Colonic mucosa (tissue), 4 donors: ENCODE measurements at places on chromosomes 12 and 14. TPM values are rescaled to one million over a fixed set of nuclear protein-coding genes. Genes with fewer than 3 reads are reported as not detected.

DNA sequence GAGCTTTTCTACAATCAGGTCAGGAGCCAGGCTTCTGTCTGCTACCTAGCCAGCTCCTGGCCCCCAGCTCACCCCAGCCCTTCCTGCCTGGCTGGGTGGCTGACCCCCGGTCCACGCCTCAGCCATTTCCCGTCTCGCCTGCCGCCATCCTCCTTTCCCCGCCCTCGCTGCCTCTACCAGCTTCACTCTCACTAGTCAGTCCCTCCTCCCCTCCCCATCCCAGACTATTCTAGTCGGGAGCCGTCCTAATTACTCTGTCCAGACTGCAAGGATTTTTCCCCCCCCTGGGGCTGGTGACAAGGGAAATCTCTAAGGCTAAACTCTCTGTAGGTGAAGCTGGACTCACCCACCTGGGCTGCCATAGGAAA lies 825 bp downstream of the DHH start:
- peaks cover 4% of the 10 kb centered on the region for H3K36me3 ChIP-seq
- peaks cover 56% of the 10 kb centered on the region for H3K27me3 ChIP-seq
- H3K4me3 ChIP-seq, result no peak overlapping the region
- no peak overlapping the region for H3K27ac ChIP-seq
- DNase-seq, result no peak

GRCh38 chr14:94770251-94770749 lies 387 bp upstream of the GSC start:
- peaks cover 94% of the 10 kb centered on the region for H3K27me3 ChIP-seq
- H3K36me3 ChIP-seq, result no peaks in the 10 kb centered on the region
- peak overlapping the region; percentile 40 for H3K4me3 ChIP-seq
- no peak for DNase-seq
- H3K4me1 ChIP-seq, result peaks cover 15% of the 10 kb centered on the region

- H3K4me3 ChIP-seq, result no peak overlapping the region
- H3K27ac ChIP-seq, result no peak overlapping the region
Measured at GRCh38 chr14:60227291-60227690, 21.7 kb upstream of the PPM1A start.

DNA sequence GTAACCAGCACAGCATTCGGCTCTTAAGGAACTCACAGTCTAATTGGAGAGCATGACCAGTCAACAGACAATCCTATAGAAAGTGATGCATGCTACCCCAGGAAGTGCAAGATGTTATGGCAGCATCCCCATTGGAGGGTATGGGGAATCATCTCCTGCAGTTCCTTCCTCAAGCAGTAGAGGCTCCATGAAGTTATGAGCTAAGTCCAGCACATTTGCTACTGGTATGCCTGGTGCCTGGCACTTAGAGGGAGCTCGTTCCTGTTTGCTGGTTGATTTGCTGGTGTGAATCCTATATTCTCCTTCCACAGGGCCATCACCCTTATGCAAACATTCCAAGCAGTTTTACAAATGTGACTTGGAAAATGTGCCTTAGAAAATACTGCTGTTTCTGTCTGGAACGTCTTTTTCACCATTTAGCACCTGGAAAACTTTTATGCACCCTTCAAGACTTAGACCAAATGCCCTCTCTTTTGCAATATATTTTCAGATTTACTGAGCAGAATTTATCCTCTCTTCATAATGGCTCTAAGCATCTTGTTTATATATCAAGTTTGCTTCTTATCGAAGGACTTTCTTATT lies 136.1 kb upstream of the WSCD2 start:
- no peak overlapping the region for H3K27ac ChIP-seq
- DNase-seq, result peak; percentile 17
- no peaks in the 10 kb centered on the region for H3K27me3 ChIP-seq
- no peaks in the 10 kb centered on the region for H3K4me1 ChIP-seq

DNA sequence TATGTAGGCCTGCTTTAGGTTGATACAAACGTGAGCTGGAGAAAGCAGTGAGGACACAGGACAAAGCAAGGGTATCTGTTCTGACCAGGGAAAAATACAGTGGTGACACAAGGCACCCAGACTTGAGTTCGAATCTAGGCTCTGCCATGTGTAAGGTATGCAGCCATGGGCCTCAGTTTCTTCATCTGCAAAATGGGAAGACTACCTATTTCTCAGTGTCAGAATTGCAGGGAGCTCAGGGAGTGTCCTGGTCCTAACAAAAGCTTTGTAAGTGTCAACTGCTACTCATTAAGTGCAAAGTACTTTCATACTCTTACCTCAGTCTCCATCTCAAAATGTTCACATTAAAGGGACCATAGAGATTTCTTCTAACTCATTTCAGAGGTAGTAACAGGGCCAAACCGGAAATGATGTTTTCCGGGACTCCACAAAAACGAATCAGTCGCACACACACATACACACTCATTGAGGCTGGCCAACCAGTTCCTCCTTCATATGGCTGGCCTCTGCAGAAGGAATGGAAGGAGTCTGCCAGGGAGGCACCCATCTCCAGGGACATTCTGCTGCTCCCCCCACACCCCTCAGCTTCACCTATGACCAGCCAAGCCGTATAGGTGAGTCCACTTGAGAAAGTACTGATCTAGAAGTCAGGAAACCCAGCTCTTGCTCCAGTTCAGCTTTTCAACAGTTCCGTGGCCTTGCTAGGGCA lies 7.8 kb downstream of the CTDSP2 start:
- H3K27ac ChIP-seq, result peak overlapping the region; percentile 66
- no peak for DNase-seq
- H3K4me3 ChIP-seq, result no peak overlapping the region

GRCh38 chr14:52369305-52369801 lies 55.2 kb downstream of the PTGER2 start:
- no peak overlapping the region for H3K27ac ChIP-seq
- H3K4me3 ChIP-seq, result no peak overlapping the region
- H3K4me1 ChIP-seq, result no peaks in the 10 kb centered on the region

PIWIL1 gene
- total RNA-seq, result not detected

DNA sequence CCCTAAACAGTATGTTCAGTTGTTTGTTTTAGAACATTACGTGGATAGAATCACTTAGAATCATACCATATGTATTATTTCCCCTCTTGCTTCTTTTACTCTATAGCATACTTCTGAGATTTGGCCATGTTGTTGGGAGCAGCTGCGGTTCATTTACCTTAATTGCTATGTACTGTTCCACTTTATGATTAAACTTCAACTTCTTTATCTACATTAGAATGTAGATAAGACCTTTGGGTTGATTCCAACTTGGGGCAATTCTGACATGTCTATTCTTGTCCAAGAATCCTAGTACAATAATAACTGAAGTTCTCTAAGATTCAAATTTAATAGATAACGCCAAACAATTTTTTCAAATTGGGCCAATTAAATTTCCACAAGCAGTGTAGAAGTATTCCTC lies 80.7 kb downstream of the GRIN2B start:
- DNase-seq, result peak; percentile 37
- H3K4me3 ChIP-seq, result no peak overlapping the region
- H3K4me1 ChIP-seq, result no peaks in the 10 kb centered on the region
- H3K27ac ChIP-seq, result no peak overlapping the region

GRCh38 chr12:32332446-32332845 lies 66.9 kb upstream of the FGD4 start:
- H3K4me1 ChIP-seq, result no peaks in the 10 kb centered on the region
- no peak overlapping the region for H3K27ac ChIP-seq
- no peaks in the 10 kb centered on the region for H3K27me3 ChIP-seq
- no peak for DNase-seq

GRCh38 chr12:92300777-92301176 lies 155.1 kb upstream of the BTG1 start:
- no peaks in the 10 kb centered on the region for H3K27me3 ChIP-seq
- no peaks in the 10 kb centered on the region for H3K4me1 ChIP-seq
- no peak overlapping the region for H3K4me3 ChIP-seq
- H3K27ac ChIP-seq, result no peak overlapping the region
- no peak for DNase-seq

DNA sequence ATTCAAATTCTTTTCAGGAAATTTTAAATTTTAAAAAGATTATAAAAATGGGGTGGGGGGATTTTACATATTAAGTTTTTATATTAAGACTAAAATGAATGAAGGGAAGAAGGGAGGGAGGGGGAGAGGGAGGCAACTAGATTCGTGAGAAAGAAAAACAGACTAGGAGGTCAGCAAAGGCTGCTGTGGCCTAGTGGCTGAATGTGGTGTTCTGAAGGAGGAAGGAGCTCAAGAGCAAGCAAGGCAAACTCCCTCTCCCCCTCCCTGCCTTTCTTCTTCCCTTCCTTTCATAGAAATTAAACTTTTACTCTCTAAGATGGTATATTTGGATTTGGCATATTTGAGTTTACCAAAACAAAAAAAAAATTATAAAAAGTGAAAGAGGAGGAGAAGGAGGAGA lies 18.1 kb downstream of the DYRK2 start:
- H3K27me3 ChIP-seq, result no peaks in the 10 kb centered on the region
- no peaks in the 10 kb centered on the region for H3K36me3 ChIP-seq
- H3K4me3 ChIP-seq, result no peak overlapping the region
- H3K4me1 ChIP-seq, result no peaks in the 10 kb centered on the region
- DNase-seq, result no peak

GRCh38 chr12:132606927-132607326 lies 3.5 kb downstream of the LRCOL1 start:
- peaks cover 34% of the 10 kb centered on the region for H3K27me3 ChIP-seq
- peaks cover 9% of the 10 kb centered on the region for H3K4me1 ChIP-seq
- no peak overlapping the region for H3K27ac ChIP-seq
- H3K4me3 ChIP-seq, result no peak overlapping the region
- no peak for DNase-seq

GCN1 gene
- total RNA-seq, result 53.4 TPM

DNA sequence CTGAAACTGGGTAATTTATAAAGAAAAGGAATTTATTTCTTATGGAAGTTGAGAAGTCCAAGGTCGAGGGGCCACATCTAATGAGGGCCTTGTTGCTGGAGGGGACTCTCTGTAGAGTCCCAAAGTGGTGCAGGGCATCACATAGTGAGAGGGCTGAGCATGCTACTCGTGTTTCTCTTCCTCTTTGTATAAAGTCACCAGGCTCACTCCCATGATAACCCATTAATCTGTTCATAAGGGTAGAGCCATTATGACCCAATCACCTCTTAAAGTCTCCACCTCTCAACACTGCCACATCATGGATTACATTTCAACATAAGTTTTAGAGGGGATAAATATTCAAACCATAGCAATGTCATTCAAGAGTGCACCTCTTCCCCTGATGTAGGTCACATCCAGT lies 79.1 kb upstream of the ATP2B1 start:
- no peaks in the 10 kb centered on the region for H3K36me3 ChIP-seq
- no peak for DNase-seq
- H3K4me3 ChIP-seq, result no peak overlapping the region
- H3K27ac ChIP-seq, result no peak overlapping the region
- H3K4me1 ChIP-seq, result no peaks in the 10 kb centered on the region

- H3K36me3 ChIP-seq, result no peaks in the 10 kb centered on the region
- H3K4me3 ChIP-seq, result no peak overlapping the region
- no peak for DNase-seq
- no peak overlapping the region for H3K27ac ChIP-seq
- no peaks in the 10 kb centered on the region for H3K27me3 ChIP-seq
Measured at GRCh38 chr12:107032266-107032665, 45.3 kb upstream of the MTERF2 start.
